Activated T-cell treated with anti-CD3 and anti-CD28 coated beads, Interleukin-2, amount 50 U/mL, for 72 hours (primary cell): ENCODE measurements at places on chromosomes 6 and 20. TPM values are rescaled to one million over a fixed set of nuclear protein-coding genes. Genes with fewer than 3 reads are reported as not detected.

GRCh38 chr6:48048451-48049146 is 62.4 kb downstream of the PTCHD4 start:
- H3K36me3 ChIP-seq, result no peaks in the 10 kb centered on the region
- H3K4me3 ChIP-seq, result no peak overlapping the region
- peaks cover 5% of the 10 kb centered on the region for H3K27me3 ChIP-seq
- no peak for DNase-seq
- H3K27ac ChIP-seq, result no peak overlapping the region

- H3K36me3 ChIP-seq, result no peaks in the 10 kb centered on the region
- H3K27me3 ChIP-seq, result peaks cover 15% of the 10 kb centered on the region
- no peaks in the 10 kb centered on the region for H3K4me1 ChIP-seq
- no peak overlapping the region for H3K4me3 ChIP-seq
- DNase-seq, result no peak
Measured at GRCh38 chr6:100915876-100916275, 34.7 kb upstream of the ASCC3 start.

DNA sequence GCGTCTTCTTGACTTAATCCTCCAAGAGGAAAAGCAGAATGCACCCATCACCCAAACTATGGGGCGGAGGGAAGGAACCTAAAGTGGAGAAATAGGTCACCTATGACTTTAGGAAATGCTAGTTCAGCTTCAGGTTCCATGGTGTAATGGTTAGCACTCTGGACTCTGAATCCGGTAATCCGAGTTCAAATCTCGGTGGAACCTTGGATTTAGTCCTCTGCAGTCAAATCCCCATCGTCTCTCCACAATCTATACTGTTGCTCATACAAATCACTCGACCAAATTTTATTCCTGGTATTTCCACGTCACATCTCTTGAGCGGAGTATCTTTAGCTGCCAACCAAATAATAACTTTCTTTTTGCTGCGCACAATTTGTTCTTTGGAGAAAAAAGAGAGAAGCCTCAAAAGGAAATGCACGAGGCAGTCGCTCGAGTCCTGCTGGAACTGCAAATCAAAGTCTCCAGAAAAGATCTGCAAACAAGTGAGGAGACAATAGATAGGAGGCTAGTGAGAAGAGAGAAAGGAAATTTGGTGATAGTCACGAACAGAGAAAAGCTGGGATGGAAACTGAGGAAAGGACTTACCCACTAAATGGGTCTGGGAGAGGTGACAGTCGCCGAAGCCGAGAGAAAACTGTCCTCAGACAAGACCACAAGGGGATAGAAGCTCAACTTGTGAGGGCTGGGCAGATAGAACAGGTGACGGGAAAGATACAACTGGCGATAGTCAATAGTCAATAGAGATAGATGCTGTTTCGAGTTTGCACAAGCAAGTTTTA is 16.6 kb downstream of the POM121L2 start:
- H3K4me3 ChIP-seq, result peak overlapping the region; percentile 45
- peaks cover 33% of the 10 kb centered on the region for H3K4me1 ChIP-seq
- no peak for DNase-seq
- no peak overlapping the region for H3K27ac ChIP-seq
- peaks cover 96% of the 10 kb centered on the region for H3K27me3 ChIP-seq
- H3K36me3 ChIP-seq, result peaks cover 10% of the 10 kb centered on the region

GRCh38 chr6:56524891-56525703 is 117.6 kb downstream of the DST start:
- no peaks in the 10 kb centered on the region for H3K27me3 ChIP-seq
- H3K4me1 ChIP-seq, result no peaks in the 10 kb centered on the region

DNA sequence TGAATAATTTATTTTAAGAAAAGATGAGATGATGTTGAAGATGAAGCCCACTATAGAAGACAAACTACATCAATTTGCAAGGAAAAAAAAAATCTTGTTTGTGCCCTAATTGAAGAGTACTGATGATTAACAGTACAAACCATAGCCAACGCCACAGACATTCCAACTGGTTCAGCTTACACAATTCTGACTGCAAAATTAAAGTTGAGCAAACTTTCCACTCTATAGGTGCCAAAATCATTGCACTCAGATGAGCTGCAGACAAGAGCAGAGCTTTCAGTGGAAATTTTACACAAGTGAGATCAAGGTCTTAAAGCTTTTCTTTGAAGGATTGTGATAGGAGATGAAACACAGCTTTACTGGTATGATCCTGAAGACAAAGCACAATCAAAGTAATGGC is 85.3 kb downstream of the OGFRL1 start:
- H3K4me3 ChIP-seq, result no peak overlapping the region
- no peaks in the 10 kb centered on the region for H3K4me1 ChIP-seq
- no peak for DNase-seq

GRCh38 chr6:113631666-113632065 is 225.5 kb upstream of the MARCKS start:
- H3K4me3 ChIP-seq, result peak overlapping the region; percentile 82
- no peak for DNase-seq
- peak overlapping the region; percentile 49 for H3K27ac ChIP-seq
- H3K4me1 ChIP-seq, result peaks cover 36% of the 10 kb centered on the region
- peaks cover 2% of the 10 kb centered on the region for H3K36me3 ChIP-seq
- peaks cover 49% of the 10 kb centered on the region for H3K27me3 ChIP-seq

DNA sequence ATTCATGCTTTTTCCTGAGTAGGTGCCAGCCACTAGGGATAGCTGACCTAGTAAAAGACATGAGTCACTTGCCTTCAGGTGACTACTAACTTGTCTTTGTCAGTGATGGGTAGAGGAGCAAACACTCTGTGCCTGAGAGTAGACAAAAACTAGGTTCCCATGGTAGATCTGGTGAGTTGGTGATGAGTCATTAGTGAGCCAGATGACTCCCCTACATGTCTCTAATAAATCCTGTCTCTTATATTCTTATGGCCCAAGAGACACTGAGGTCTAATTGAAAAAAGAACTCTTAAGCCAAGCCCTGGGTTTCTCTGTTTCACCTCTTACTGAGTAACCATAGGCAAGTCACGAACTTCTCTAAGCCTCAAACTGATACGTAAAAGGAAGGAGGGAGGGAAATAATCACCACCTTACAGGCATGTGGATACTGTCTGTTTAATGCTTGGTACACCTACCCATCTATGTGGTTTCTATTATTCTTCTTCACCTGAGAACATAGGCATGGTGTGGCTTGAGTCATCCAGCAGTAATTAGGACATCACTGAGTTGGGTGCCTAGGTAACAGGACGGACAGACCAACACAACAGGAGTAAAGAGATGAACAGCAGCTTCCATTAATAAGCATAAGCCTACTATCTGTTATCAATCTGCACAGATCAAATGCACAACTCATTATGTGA is 20.3 kb downstream of the TTPAL start:
- H3K27ac ChIP-seq, result peak overlapping the region; percentile 98
- peak overlapping the region; percentile 39 for H3K4me3 ChIP-seq
- peaks cover 30% of the 10 kb centered on the region for H3K36me3 ChIP-seq
- DNase-seq, result peak; percentile 42
- no peaks in the 10 kb centered on the region for H3K27me3 ChIP-seq
- peaks cover 51% of the 10 kb centered on the region for H3K4me1 ChIP-seq

- H3K27me3 ChIP-seq, result no peaks in the 10 kb centered on the region
- no peak overlapping the region for H3K4me3 ChIP-seq
- peaks cover 10% of the 10 kb centered on the region for H3K4me1 ChIP-seq
- peaks cover 9% of the 10 kb centered on the region for H3K36me3 ChIP-seq
- no peak overlapping the region for H3K27ac ChIP-seq
- DNase-seq, result no peak
Measured at GRCh38 chr6:157144859-157145568, 178.3 kb downstream of the TMEM242 start.

DNA sequence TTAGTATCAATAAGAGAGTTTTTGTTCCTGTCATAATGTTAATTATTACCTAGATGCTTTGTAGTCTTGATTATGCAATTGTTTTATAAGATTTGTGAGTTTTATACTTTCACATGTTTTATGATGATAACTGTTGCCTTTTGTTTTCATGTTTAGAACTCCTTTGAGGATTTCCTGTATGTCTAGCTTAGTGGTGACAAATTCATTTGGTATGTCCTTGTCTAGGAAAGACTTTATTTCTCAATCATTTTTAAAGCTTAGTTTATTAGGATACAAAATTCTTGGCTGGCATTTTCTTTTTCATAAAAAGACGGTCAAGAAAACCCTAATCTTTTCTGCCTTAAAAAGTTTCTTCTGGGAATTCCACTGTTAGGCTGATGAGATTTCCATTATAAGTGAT is 849.9 kb upstream of the EYS start:
- no peaks in the 10 kb centered on the region for H3K27me3 ChIP-seq
- H3K4me1 ChIP-seq, result no peaks in the 10 kb centered on the region
- H3K36me3 ChIP-seq, result peaks cover 4% of the 10 kb centered on the region
- no peak overlapping the region for H3K27ac ChIP-seq
- no peak overlapping the region for H3K4me3 ChIP-seq

DNA sequence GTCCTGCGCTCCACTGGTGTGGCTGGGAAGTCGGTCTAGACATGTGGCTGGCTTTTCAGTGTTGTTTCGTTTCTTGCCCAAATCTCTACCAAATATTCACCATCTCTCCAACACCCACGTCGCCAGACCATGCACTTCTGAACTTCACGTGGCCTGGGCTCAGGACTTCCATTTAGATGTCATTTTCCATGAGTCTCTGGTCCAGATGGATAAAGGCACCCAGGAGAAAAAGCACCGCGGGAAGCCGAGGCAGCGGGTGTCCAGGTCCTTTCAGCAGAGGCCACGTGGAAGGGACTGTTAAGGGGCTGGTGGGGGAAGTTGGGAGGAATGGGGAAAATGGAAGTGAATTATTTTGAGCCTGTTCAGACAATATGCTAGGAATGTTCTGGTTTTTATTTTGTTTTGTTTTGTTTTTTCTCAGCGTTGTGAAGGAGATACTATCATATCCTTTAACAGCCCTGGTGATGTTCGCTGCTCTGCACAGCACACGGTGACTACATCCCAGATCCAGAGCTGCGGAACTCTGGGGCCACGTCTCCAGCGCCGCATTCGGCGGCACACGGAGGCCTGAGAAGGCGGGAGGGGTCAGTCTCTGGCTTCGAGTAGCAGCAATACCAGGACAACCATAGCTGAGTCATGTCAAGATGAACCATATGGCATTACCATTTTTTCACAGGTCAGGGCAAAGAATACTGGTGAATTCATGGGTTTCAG is 230.3 kb downstream of the THBS2 start:
- DNase-seq, result no peak
- H3K27me3 ChIP-seq, result peaks cover 12% of the 10 kb centered on the region

DNA sequence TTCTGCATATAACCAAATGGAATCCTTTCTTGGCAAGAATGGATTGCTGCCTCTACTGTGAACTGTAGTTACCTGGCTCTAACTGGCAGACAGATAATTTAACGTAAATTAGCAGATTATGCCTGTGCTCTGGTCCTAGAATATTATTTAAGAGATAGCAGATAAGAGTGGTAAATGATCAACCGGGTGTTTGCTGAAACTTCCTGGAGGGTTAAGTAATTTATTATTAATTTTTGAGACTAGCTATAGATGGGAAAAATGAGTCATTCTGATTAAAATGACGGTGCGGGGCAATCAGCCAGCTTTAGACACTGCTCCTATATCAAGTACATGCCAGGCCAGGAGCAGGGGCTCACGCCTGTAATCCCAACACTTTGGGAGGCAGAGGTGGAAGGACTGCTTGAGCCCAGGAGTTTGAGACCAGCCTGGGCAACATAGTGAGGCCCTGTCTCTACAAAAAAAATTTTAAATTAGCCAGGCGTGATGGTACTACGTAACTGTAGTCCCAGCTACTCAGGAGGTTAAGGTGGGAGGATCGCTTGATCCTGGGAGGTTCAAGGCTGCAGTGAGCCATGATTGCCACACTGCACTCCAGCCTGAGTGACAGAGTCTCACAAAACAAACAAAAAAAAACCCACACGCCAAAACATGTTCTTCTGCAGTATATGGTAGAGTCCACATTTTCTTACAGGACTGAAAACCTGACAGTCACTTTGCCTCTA is 22.6 kb downstream of the B4GALT5 start:
- H3K36me3 ChIP-seq, result no peaks in the 10 kb centered on the region
- no peak overlapping the region for H3K4me3 ChIP-seq
- no peak for DNase-seq
- peak overlapping the region; percentile 20 for H3K27ac ChIP-seq
- H3K4me1 ChIP-seq, result peaks cover 46% of the 10 kb centered on the region

DNA sequence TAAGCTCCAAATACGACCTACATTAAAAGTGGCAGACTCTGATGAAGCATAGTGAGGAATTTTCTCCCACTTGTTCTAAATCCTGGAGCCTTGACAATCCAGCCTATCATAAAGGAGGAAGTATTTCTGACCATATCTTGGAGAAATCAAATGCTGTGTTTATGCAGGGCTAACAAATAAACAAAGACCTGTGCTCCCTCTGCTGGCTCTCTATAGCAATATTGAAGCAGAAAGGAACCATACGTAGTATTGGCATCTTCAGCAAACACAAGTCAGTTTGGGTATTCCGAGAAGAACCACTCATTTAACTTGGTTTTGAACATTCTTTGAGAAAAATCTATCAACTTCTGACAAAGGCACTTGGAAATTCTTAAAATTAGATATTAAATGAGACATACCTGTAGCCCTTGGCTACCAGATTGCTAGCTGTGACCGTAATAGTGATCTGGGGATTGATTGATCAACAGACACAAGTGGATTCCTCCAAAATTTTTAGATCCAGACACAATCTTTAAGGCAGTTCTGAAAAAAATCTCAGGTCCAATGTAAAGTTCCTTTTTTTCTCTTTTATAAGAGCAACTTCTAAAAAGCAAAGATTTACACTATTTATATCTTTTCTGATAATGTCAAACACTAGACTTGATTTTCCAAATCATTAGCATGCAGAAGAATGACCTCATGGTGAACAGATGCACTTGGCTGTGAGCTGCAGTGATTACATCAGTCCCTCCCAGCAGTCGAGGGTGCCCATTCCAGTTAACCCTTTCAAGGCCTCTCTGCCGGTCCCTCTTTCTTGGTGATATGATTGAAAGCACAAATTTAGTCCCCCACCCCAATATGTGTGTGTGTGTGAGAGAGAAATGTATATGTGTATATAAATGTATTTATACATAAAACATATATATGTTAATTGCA is 40.2 kb downstream of the INSM1 start:
- no peak for DNase-seq
- H3K4me1 ChIP-seq, result peaks cover 35% of the 10 kb centered on the region
- H3K36me3 ChIP-seq, result peaks cover 21% of the 10 kb centered on the region
- no peak overlapping the region for H3K4me3 ChIP-seq

- no peak for DNase-seq
- no peaks in the 10 kb centered on the region for H3K36me3 ChIP-seq
- H3K27me3 ChIP-seq, result no peaks in the 10 kb centered on the region
- no peak overlapping the region for H3K27ac ChIP-seq
- H3K4me1 ChIP-seq, result no peaks in the 10 kb centered on the region
Measured at GRCh38 chr6:36326356-36326995, 10.2 kb downstream of the BNIP5 start.

- no peaks in the 10 kb centered on the region for H3K36me3 ChIP-seq
- peaks cover 10% of the 10 kb centered on the region for H3K4me1 ChIP-seq
- H3K4me3 ChIP-seq, result no peak overlapping the region
- DNase-seq, result no peak
- H3K27ac ChIP-seq, result no peak overlapping the region
Measured at GRCh38 chr6:2754393-2754792, 3.7 kb upstream of the MYLK4 start.

GRCh38 chr6:63492476-63492875 is 79.8 kb upstream of the LOC128125822 start:
- DNase-seq, result no peak
- H3K27ac ChIP-seq, result no peak overlapping the region
- H3K4me1 ChIP-seq, result no peaks in the 10 kb centered on the region

Gene C20orf141
- not detected for total RNA-seq

Gene LY86
- total RNA-seq, result 1.2 TPM

Gene MMUT
- total RNA-seq, result 14.8 TPM

Gene FAM83B
- not detected for total RNA-seq

Gene ZNF341
- total RNA-seq, result 3.3 TPM

Gene RAET1L
- not detected for total RNA-seq

Gene CPXM1
- 4.0 TPM for total RNA-seq

Gene CGA
- not detected for total RNA-seq

Gene LPA
- total RNA-seq, result not detected

Gene SUMO4
- total RNA-seq, result 7.2 TPM

Gene CALHM4
- total RNA-seq, result not detected
